ENCODE measurements at places on chromosomes 16 and 17.

GRCh38 chr17:61143026-61143425 lies 256.6 kb upstream of the TBX2 start:
- DNase-seq, result no peak

DNA sequence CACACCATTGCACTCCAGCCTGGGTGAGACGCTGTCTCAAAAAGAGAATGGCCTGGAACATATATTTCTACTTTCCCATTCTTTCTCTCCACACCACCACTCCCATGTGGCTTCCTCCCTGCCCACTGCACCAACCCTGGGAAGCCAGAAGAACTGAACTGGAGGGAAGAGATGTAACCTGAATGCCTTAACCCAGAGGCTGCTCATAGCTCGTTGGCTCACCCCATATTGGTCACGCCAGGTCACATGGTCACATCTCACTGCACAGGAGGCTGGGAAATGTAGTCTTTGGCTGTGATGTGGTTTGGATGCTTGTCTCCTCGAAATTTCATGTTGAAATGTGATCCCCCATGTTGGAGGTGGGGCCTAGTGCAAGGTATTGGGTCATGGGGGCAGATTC lies 5.9 kb upstream of the DNAH17 start:
- no peak for DNase-seq

GRCh38 chr16:30786936-30787612 lies at the start of gene ZNF629:
ZNF629 (minus strand) TSS chr16:30787205; CDS start chr16:30784482, 2,723 bp downstream.
- no peak for DNase-seq

GRCh38 chr17:7328840-7329373 lies at the start of gene NEURL4:
NEURL4 (minus strand) TSS chr17:7329335; CDS start chr17:7329312, 23 bp downstream.
- DNase-seq, result no peak

DNA sequence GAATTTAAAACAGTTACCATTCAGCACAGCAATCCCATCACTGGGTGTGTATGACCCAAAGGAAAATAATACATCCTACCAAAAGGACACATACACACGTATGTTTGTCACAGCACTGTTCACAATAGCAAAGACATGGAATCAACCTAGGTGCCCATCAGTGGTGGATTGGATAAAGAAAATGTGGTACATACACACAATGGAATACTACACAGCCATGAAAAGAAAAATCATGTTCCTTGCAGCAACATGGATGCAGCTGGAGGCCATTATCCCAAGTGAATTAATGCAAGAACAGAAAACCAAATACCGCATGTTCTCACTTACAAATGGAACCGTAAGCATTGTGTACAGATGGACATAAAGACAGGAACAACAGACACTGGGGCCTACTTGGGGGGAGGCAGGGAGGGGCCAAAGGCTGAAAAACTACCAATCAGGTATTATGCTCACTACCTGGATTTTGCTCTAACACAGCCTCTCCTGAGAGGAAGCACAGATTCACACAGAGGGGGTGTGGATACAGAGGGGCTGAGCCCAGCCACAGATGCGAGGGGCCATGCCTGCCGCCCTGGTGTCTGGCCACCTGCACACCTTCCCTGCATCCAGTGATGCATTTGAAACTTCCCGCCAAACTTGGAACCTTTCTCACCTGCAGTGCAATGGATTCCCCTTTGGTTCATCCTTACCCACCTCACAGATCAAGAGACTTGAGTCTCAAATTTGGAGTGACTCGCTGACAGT lies 55.9 kb downstream of the USP22 start:
- DNase-seq, result no peak

DNA sequence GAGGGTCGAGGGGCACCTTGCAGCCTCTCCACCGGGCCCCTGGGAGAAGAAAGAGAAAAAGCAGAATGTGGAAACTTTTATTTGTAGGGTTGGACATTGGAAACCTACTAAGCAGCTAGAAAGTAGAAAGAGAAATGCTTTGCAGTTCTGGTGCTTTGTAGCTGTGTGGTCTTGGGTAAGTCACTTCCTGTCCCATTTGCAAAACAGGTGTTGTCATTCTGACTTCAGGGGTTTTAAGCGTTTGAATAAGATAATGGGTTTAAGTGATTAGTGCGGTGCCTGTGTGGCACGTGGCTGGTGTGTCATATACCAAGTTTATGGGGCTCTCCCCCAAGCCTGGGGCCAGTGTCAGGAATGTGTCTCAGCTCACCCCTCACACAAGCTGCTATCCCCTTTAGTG lies 1.6 kb downstream of the CA4 start:
- DNase-seq, result no peak

DNA sequence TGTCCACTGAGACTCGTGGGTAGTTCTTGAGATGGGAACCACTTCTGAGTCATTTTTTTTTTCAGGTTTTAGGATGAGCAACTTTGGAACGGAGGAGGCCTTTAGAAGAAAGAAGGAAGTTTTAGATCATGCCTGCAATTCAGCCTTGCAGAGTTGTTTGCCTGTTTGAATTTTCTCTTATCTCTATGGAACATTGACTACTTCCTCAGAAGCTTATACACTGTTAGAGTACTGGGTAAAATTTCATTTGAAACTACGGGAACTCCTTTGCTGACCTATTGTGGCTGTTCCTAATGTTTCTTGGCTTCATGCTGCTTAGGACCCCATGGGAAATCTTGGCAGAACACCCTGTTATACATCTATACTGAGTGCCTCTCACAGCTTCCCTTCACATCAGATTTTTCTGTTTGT lies 70.8 kb downstream of the MAP2K6 start:
- no peak for DNase-seq

DNA sequence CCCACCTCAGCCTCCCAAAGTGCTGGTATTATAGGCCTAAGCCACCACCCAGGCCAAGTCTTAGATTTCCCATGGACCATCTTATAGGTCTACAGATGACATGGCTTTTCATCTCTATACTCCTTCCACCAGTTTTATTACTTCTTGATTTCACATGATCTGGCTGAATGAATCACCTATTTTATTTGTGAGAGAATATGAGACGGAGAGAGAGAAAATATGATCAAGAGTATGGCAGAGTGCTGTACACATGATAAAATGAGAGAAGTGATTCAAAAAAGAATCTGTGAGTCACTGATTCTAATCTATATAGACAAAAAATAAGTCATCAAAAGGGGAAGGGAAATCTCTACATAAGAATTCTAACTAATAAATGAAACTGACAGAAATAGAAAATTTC lies 13.7 kb downstream of the ACSM1 start:
- DNase-seq, result no peak

GRCh38 chr17:32931686-32932085 lies 3.7 kb downstream of the TMEM98 start:
- no peak for DNase-seq

GRCh38 chr16:76976101-76976500 lies 214.9 kb upstream of the MON1B start:
- DNase-seq, result no peak

- no peak for DNase-seq
These were observed 110.1 kb downstream of the NTN1 start for GRCh38 chr17:9131371-9131770.

DNA sequence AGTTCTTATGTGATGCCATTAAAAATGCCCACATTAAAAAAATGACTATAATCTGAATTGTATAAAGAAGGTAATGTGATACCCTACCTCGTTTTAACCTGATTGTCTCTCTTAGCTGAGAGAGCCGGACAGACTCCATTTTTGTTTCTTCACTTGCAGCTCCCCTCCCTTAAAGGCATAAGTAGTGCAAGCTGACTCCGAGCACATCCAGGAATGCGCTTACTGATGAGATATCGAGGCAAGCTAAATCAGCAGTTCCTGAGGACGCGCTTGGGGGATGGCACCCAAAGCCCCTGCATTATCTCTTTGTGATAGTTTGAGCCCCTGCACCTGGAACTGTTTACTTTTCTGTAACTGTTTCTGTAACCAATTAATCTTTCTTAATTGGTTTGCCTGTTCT lies 6.3 kb downstream of the KRT24 start:
- no peak for DNase-seq

- DNase-seq, result peak; percentile 70
These were observed 57.0 kb downstream of the ABR start for GRCh38 chr17:1122533-1123392.

GRCh38 chr17:45144199-45145034 lies 3.9 kb upstream of the HEXIM1 start:
- DNase-seq, result no peak

GRCh38 chr16:4257646-4258556 lies 14.9 kb downstream of the TFAP4 start:
- no peak for DNase-seq

Measured in activated CD4-positive, alpha-beta T cell treated with anti-CD3 and anti-CD28 coated beads for 1 hour (primary cell).